Karpas-422 (cell line): ENCODE measurements at places on chromosomes 7 and 10. TPM values are rescaled to one million over a fixed set of nuclear protein-coding genes. Genes with fewer than 3 reads are reported as not detected.

DNA sequence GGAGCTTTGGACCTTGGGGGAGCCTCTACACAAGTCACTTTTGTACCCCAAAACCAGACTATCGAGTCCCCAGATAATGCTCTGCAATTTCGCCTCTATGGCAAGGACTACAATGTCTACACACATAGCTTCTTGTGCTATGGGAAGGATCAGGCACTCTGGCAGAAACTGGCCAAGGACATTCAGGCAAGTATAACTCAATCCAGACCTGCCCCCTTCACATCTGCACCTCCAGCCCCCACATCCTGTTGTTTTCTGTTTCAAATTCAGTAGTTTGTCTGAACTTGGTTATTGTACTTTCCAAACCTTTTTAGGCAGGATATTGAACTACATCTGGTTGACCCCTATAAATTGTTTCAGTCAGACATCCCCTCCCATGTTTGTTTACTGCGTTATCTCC, 62.4 kb upstream of the CC2D2B start:
- peaks cover 6% of the 10 kb centered on the region for H3K4me1 ChIP-seq
- H3K27ac ChIP-seq = no peak overlapping the region
- H3K4me3 ChIP-seq = no peak overlapping the region
- no peaks in the 10 kb centered on the region for H3K27me3 ChIP-seq
- no peaks in the 10 kb centered on the region for H3K36me3 ChIP-seq
- no peak for DNase-seq

DNA sequence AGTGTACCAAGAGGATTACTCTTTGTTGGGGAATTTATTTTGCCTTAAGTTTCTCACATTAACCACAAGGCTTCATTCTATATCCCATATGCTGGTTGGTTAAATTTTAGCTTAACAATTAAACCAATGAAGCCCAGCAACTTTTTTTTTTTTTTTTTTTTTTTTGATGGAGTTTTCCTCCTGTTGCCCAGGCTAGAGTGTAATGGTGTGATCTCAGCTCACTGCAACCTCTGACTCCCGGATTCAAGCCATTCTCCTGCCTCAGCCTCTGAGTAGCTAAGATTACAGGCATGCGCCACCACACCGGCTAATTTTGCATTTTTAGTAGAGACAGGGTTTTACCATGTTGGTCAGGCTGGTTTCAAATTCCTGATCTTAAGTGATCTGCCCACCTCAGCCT, 75.0 kb upstream of the MKX start:
- no peak overlapping the region for H3K4me3 ChIP-seq
- H3K27me3 ChIP-seq = no peaks in the 10 kb centered on the region
- H3K27ac ChIP-seq = no peak overlapping the region
- DNase-seq = no peak
- H3K4me1 ChIP-seq = no peaks in the 10 kb centered on the region

The HOGA1 gene
- total RNA-seq = 0.79 TPM in 1 of 2 replicates, not detected in the other

The EVX1 gene
- total RNA-seq = not detected in 2 replicates

The MMP21 gene
- total RNA-seq = not detected in 2 replicates

- H3K36me3 ChIP-seq = no peaks in the 10 kb centered on the region
- no peaks in the 10 kb centered on the region for H3K27me3 ChIP-seq
- no peak overlapping the region for H3K27ac ChIP-seq
- no peak overlapping the region for H3K4me3 ChIP-seq
- DNase-seq = no peak
These were observed 343.0 kb upstream of the PODXL start for GRCh38 chr7:131899271-131900030.

The FOXI2 gene
- total RNA-seq = not detected in 2 replicates

GRCh38 chr10:128687408-128687807, 561.2 kb upstream of the MKI67 start:
- no peaks in the 10 kb centered on the region for H3K4me1 ChIP-seq
- H3K27me3 ChIP-seq = no peaks in the 10 kb centered on the region
- H3K4me3 ChIP-seq = no peak overlapping the region
- no peak for DNase-seq
